ENCODE measurements at places on chromosomes 12 and 14. TPM values are rescaled to one million over a fixed set of nuclear protein-coding genes. Genes with fewer than 3 reads are reported as not detected.
A peak's percentile ranks its signal among the peaks of the same experiment; 100 is the strongest.

DNA sequence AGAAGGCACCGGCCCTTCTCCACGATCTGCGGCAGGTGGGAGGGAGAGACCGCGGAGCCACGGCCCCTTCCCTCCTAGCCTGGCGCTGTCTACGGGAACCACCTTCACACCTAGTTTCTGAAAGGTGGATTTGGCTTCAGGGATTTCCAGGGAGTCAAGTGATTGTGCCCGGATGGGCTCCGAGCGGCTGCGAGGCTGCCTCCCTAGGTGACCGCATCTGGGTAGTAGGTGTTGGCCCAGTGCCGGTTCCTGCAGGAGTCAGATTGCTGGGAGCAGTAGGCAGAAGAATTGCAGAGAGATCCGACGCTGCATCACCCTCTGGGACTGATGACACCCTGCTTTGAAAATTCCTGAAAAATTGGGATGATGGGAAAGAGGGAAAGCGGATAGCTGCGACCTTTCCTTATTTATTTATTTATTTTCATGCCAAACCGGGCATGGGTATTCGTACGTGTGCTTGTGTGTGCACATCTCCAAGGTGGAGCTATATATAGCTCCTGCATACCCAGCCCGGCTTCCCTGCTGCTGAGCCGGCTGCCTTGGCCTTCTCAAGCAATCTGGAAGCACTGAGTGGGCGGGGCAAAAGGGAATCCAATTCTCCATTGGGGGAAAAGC is 1.1 kb downstream of the CNTN1 start:
- no peak for ATAC-seq

DNA sequence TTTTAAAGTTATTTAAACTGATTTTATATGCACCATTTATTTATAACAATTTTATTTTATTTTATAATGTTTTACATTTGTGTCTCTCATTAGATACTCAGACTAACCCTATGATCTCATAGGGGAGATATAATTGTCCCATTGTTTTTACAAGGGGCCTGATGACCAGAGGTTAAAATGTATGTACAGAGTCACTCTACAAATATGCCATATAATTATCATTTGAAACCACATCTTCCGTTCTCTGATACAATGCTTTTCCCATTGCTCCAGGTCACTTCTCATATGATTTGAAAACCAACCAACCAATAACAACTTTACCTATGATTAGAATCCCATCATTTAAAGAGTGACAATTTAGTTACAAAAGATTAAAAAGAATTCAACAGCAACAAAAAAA is 137.8 kb downstream of the GPHN start:
- ATAC-seq: no peak

DNA sequence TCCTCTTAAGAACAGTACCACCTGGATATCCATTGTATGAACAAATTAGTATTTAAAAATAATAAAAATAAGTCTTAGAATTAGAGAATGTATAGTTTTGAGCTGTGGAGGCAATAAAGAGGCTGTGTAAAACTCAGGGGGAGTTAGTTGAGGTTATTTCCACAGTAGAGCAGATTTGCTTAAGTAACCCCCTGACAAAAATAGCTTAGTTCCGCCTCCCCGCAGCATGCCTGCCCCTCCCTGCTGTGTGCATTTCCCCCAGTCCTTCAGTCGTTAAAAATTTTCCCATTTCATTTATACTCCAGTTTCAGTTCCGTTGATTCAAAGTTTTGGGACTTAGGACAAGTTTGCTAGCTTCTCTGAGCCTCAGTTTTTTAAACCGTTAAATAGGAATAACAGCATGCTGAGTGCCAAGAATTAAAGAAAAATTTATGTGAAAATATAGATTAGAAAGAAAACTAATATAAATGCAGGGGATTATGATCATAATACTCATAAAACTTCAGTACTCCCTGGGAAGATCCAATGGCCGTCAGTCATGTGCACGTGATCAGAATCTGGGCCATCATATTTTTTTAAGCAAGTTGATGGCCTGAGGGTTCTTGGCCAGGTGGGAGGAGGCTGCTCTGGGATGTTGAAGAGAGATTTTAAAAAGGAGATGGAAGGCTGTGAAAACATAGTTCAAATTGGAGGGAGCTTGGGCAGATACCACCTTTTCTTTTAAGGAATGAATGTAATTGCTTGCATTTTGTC is 14.5 kb upstream of the SLC38A2 start:
- ATAC-seq: no peak

- no peak for ATAC-seq
These were observed 61.8 kb downstream of the PITPNM2 start for GRCh38 chr12:123089140-123089539.

DNA sequence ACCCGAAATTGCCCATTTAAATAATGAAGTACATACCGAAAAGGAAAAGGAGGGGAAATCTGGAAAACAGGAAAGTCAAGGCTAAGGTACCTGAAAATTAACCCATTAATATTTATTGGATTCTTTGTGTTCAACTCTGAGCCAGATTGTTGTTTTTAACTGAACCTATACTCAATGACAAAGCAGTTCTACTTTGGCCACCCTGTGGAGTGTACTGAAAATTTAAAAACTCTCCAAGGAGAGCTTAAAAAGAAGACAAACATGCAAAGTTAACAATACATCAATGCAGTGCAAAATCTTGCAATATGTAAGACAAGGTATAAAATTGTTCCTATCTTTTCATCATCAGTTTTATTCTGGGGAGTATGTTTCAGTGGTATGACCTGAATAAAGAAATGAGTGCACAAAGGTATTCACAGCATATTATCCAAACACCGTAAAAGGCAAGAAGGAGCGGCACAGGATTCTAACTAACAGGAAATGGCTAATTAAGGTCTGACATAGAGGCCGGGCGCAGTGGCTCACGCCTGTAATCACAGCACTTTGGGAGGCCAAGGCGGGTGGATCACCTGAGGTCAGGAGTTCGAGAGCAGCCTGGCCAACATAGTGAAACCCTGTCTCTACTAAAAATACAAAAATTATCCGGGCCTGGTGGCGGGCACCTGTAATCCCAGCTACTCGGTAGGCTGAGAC is 1.7 kb downstream of the USP44 start:
- no peak for ATAC-seq

DNA sequence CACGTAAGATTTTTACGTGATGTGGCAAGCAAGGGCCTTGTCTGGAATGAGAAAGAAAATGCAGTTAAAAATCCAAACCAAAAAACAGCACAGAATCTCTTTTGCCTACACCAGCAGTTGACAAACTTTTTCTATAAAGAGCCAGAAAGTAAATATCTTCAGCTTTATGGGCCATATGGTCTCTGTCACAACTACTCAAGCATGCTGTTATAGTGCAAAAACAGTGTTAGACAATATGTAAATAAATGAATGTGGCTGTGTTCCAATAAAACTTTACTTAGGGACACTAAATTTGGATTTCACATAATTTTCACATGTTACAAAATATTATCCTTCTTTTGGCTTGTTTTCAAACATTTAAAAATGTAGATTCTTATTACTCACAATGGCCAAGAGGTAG is 6.2 kb upstream of the ELK3 start:
- ATAC-seq: no peak

- ATAC-seq: no peak
These were observed 293.6 kb downstream of the SOX5 start for GRCh38 chr12:23655884-23656283.

DNA sequence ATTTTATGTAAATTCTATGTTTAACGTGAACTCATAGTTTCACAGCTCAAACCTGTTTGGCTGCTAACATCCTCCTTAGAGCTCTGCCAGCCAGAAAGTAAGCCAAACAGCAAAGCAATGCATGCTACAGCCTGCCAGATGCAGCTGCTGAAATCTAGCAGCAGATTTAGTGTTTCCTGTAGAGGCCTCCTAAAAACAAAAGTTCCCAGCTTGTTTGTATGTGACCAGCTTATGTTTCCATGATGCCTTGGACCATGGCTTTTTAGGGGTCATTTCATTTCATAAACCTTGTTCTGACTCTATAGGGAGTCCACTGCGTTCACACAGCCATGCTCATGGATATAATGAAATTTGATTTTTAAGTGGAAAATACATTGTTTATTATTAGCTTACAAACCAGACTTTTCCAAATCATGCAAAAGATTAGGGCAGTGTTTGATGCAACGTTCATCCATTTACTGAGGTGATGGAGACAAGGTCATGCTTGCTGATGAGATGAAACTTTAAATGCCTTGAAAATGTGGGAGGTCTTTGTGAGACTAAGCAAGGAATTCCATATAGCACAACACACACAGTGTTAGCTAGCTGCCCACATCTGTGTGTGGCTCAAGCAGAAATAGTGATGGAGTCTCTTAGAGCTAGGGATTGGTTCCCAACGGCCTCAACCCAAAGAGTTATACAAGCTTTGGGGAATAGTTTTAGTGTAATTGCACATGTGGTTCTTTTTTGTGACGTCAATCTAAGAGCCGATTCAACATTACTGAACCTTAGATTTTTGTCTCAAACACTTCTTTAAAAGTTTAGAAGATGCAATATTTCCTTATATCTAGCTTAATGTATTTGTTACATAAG is 157.5 kb upstream of the LRIG3 start:
- peak; percentile 84 for ATAC-seq

- ATAC-seq: peak; percentile 54
These were observed 8.9 kb downstream of the VAMP1 start for GRCh38 chr12:6461401-6462233.

Gene TCTN2
- 4.9 TPM for total RNA-seq

Gene ABHD12B
- 0.32 TPM for total RNA-seq

Gene TAS2R13
- total RNA-seq: 0.44 TPM

Gene KRT6A
- total RNA-seq: 18,870 TPM

Gene KRT83
- not detected for total RNA-seq

Gene AGAP2
- 0.64 TPM for total RNA-seq

Gene TMCC3
- total RNA-seq: 7.3 TPM

Measured in esophagus mucosa (tissue), 1 donor.